Omental fat pad (tissue), 4 donors: ENCODE measurements at places on chromosomes 12 and 14.

DNA sequence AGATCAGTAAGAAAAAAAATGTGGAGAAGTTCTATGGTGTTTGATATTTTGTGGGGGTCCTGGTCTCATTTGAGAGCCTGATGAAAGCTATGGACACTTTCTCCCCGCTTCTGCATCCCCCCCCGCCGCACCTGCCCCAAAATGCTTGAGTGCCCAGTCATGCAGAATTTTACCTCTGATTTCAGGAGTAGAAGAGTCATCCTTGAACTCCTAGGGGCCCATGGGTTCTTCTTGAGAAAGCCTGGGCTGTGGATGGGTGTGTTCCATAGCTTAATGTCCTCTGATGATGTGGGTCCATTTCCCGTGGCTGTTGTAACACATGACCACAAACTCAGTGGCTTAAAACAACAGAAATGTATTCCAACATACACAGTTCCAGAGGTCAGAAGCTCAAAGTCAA, 248.8 kb upstream of the PWP1 start:
- no peak for DNase-seq

GRCh38 chr12:12716151-12716792, 896 bp upstream of the CDKN1B start:
- no peak for DNase-seq

DNA sequence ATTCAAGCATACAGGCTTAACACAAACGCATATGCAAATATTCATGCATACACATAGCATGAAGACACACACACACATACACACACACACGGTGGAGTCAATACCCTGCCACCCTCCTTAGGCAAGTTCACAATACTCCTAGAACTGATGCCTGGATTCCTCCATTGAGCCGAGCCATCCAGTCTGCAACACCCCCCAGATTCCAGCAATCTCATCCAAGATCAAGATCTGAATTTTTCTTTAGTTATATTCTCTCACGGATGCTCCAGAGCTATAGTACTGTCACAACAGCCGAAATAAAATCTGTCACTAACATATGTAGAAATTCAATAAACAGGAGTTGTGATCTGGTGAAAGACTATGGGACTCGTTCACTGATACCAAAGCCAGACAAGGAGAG, 110.8 kb downstream of the NUAK1 start:
- DNase-seq, result no peak

DNA sequence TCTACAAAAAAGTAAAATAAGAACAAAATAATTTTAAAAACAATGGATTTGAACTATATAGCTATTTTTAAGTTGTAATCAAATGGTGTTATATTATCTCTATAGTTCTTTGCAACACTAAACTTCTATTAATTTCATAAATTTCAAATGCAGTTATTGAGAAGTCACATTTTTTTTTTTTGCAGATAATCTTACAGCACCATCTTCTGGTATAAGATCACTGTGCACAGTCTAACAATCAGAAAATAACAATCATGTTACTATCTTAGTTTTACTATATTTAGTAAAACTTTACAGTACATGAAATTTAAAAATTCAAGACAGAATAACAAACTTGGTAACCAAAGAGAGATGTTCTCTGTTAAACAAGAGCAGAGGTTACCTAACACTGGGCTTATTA, 40.6 kb downstream of the GXYLT1 start:
- no peak for DNase-seq

GRCh38 chr12:9793779-9794395, 33.2 kb upstream of the CD69 start:
- DNase-seq, result no peak

- DNase-seq, result no peak
These were observed 398.6 kb upstream of the FLRT2 start for GRCh38 chr14:85131226-85131922.

- DNase-seq, result no peak
These were observed 92.9 kb downstream of the TMEM30B start for GRCh38 chr14:61188196-61188595.

GRCh38 chr14:101191101-101191720, 287.7 kb upstream of the RTL1 start:
- DNase-seq, result peak; percentile 8

DNA sequence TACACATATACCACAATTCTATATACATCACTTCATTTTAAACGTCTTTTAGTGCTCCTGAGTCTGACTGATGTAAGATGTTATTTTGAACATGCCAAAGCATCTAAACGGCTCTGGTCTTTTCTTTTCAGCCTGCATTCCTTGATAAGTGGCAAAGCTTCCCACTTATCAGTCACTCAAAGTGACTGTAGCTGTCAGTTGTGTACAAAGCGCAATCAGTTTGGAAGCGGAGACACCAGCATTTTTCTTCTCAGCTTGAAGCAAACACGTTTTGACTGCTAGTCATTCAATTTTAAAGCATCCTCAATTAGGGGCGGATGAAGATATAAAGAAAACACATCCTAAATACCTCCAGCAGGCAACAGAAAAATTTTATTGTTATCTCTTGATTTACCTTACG, 226.8 kb downstream of the SOX5 start:
- no peak for DNase-seq

GRCh38 chr12:26268841-26269561, 73.6 kb downstream of the SSPN start:
- DNase-seq, result no peak

- DNase-seq, result no peak
These were observed 2.3 kb downstream of the ETV6 start for GRCh38 chr12:11651785-11652184.

DNA sequence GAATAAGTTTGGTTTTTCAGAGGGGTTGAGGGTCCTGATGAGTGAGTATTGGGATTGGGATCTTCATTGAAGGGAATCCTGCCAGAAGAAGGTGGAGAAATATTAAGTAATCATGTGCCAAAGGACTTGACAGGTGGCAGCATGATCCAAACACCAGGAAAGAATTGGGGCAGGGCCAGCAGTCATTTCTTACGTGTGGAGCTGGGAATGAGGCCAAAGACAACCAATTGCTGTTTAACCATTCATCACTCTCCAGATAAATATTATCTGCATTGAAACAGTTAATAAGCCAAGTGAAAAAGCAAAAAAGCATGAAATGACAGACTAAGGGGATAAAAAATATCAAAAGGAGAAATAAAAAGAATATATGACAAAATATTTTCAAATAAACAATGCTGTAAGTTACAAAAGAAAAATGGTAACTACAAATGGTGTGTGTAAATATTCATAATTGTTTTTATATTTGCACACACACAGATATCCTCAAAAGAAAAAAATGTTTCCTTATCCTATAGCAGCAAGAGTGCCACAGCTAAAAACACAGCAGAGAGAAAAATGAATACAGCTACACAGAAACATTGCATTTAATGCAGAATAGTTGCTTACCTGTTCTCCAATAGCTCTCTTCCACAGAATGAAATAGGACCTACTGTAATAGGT, 26.2 kb downstream of the C2CD5 start:
- no peak for DNase-seq

DNA sequence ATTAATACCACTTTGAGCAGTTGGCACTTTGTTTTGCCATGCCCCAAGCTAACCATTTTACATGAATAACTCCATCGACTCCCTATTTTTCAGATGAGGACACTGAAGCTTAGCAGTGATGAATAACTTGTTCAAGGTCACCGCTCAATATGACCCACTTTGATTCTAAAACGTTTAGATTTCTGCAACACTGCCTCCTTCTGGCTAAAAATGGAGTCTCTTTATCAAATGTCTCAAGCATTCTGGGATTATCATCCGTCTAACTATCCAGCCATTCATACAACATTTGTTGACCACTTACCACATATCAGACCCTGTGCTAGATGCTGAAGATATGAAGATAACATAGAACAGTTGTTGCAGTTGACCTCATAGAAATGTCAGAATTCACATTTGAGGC, 298.0 kb downstream of the PPFIA2 start:
- DNase-seq, result no peak

DNA sequence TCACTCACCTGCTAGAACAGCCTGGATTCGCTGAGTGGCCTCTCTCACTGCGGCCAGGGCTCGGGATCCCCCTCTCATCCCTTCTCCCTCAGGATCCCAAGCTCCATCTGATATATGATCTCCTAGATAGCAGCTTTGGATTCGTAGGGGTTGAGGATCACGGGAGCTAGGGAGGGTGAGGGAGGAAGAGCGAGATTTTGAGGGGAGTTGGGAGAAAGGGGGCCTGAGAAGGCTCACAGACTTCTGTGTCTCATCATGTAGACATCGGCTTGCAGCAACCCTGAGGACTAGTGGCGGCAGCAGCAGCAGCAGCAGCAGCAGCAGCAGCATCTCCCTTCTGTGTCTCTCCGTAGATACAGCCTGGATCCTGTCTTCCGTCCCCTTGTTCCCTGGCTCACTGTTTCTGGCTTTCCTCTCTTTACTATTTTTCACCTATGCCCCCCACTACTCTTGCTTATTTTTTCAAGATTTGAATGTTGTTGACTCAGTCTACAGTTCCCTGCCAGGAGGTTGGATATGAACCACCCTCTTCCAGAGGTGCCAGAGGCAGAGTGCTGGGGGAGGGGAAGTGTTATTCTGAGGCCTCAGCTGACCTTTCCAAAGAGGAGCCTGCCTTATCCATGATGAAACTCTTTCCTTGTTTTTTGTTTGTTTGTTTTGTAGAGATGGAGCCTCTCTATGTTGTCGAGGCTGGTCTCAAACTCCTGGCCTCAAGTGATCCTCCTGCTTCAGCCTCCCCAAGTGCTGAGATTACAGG, at the start of gene CIROP:
TSS of gene CIROP (minus strand) at position 399 of the 757 bp plus-strand sequence. CDS start at position 330, 69 bp downstream.
- DNase-seq, result no peak

- DNase-seq, result no peak
These were observed 9.7 kb downstream of the CKAP4 start for GRCh38 chr12:106238146-106238545.

- peak; percentile 16 for DNase-seq
These were observed 119.5 kb upstream of the RTL1 start for GRCh38 chr14:101022916-101023435.

- no peak for DNase-seq
These were observed 87.2 kb downstream of the SCN8A start for GRCh38 chr12:51678086-51678724.

- DNase-seq, result no peak
These were observed at the start of gene RPL10L for GRCh38 chr14:46651526-46652144. TSS of gene RPL10L (minus strand) at chr14:46651781. CDS start at chr14:46651736, 45 bp downstream.

DNA sequence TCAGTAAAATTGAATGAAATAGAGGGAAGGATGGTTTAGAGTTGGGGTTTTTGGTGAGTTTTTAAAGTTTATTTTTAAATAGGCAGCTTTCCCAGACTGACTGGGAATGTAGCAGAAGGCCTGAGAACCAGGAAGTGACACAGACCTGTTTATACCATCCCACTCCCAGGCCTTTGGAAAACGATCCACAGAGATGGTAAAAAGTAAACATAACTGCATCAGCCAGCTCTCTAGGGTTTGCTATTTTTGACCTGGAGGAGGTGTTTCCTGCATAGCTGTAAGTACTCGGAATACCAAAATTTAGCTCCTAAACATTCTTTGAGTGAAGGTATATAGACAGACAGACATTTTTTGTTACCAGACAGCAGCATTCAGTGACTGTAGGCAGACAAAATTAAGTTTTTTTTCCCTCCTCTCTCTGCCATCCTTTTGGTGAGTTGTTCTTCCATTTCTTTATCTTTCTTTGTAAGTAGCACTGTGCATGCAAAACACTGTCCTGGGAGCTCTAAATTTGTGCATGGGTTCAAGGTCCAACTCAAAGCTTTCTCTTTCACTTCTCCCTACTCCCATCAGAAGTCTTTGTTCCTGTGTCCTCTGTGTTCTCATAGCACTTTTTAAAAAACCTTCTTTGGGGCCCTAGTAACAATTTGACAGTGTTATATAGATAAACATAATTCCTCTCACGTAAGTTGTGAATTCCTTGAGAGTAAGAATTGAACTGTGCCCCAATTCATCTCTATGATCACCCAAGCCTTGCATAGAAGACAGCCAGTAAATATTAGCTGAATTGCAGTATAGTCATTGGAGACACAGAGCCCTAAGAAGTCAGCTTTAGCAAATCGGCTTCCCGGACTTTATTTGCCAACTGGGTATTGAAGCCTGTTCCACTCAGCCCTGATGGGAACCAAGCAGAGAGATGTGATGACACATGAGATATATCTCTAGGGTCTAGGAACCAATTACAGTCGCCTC, 37.4 kb downstream of the SUSD6 start:
- DNase-seq, result no peak

- no peak for DNase-seq
These were observed 37.0 kb upstream of the CCDC88C start for GRCh38 chr14:91454580-91454979.
